Purkinje cell (primary cell): ENCODE measurements at places on chromosomes 6 and 20. TPM values are rescaled to one million over a fixed set of nuclear protein-coding genes. Genes with fewer than 3 reads are reported as not detected.

The CALHM4 gene
- polyA plus RNA-seq = not detected in 2 replicates

The ATP6V1G2 gene
- 154 and 211 TPM in 2 replicates for polyA plus RNA-seq

The HCRTR2 gene
- not detected in 2 replicates for polyA plus RNA-seq

The CABLES2 gene
- polyA plus RNA-seq = 1.1 and 1.8 TPM in 2 replicates

The SLC39A7 gene
- polyA plus RNA-seq = 5.7 and 9.7 TPM in 2 replicates

The SYCP2L gene
- 0.15 and 4.0 TPM in 2 replicates for polyA plus RNA-seq
